ENCODE measurements at places on chromosomes 12 and 14.

- no peak for DNase-seq
These were observed 146.8 kb upstream of the DIO2 start for GRCh38 chr14:80358112-80358511.

DNA sequence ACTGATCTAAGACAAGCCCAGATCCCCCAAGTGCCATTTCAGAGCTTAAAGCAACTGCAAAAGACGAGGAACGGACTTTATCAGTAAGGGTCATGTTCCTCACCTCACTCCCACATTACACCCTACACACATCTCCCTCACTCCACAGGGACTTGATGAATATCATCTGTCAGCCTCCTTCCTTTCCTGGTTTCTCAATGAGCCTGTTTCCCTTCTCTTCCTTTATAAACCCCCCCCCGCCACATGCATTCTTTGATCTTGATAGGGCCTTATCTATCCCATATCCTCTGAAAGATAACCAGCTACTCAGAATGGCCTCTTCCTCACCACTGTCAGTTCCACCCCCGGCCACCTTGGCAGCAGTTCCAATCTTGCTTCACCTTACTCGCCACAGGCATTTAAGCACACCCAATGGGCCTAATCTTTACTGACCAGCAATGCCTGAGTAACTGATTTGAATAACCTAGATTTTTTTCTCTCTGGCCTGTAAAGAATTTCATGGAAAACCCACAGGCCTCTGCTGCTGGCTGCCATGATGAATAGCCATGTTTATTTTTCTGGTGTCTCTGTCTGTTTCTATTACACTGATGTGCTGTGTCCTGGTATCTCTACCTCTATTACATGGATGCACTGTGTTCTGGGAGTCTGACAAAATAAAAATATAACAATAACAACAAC is 138.7 kb downstream of the PHLDA1 start:
- no peak for DNase-seq

DNA sequence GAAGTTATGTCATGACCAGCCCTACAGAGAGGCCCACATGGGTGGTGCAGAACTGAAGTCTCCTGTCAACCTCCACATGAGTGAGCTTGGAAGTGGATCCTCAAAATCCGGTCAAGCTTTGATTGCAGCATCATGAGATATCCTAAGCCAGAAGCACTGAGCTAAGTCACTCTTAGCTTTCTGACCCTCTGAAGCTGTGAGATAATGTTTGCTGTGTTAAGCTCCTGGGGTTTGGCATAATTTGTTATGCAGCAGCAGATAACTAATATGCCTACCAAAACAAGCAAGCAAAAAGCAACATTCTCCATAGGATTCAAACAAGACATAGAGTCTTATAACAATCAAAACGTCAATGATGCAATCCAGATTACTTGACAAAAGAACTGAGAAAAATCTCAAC is 87.6 kb upstream of the GRIN2B start:
- DNase-seq = no peak

- DNase-seq = no peak
These were observed 45.2 kb upstream of the MYL2 start for GRCh38 chr12:110965574-110965973.
